Activated naive CD8-positive, alpha-beta T cell treated with anti-CD3 and anti-CD28 coated beads, Interleukin-2, amount 50 U/mL, for 24 hours (primary cell): ENCODE measurements at places on chromosomes 16 and 17.

DNA sequence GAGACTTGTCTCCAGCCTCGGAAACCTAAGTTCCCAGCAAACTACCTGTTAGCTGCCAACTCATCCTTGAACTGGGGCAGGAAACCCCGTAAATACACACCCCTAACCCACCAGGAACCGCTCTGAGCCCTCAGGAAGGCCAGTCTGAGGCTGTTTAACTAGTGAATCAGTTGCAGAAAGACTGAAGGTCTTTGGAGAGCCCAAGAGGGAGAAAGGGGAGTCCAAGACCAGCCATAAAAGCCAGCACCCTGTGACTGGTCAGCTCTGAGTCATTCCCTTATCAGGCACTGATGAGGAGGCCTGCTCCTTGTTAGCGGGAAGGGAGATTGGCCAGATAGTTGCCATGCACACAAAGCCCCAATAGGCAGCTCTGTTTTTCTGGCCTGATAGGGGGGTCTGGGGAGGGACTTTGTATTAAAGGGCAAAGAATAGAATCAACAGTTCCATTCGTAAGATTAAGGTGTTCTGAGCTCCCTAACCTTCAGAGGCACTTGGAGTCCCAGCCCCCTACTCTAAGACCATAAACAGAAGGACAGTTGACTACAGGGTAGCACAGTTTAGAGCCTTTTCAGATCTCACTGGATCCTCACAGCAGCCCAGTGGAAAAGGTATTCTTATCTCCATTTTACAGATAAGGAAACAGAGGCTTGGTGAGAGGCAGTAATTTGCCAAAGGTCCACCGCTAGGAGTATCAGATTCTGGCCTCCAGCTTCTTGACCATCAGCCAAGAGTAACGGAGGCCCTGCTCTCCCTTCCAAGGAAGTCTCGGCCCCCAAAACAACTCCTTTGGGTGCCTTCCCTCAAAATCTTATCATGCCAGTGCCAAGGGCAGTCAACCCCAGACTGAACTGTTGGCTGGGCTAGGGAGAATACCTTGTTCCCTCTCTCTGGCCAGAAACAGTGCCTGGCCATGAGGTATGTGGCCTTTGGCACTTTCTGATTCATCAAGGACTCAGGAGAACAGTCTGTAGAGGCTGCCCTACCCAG, 2.2 kb upstream of the KRT19 start:
- H3K4me1 ChIP-seq = peaks cover 6% of the 10 kb centered on the region
- H3K27me3 ChIP-seq = peaks cover 52% of the 10 kb centered on the region
- H3K27ac ChIP-seq = no peak overlapping the region
- no peak for DNase-seq
- H3K36me3 ChIP-seq = no peaks in the 10 kb centered on the region

DNA sequence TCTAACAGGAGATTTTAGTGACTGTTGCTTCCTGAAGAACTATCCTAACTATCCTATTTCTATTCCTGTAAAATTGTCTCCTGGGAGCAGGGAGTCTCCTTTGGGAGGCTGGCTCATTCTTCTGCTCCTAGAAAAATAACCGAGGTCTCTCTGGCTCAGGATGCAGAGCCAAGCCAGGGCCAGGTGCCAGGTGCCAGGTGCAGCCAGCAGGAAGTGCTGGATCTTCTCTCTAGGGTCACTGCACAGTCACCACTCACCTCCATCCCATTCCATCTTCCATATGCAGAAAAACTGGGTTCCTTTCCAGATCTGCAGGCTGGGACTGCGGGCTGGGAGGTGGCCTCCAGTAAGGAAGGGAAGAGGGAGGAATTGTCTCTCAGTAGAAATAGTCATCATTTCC, 3.8 kb upstream of the TMC7 start:
- DNase-seq = no peak
- no peaks in the 10 kb centered on the region for H3K36me3 ChIP-seq
- H3K27ac ChIP-seq = no peak overlapping the region
- H3K27me3 ChIP-seq = peaks cover 37% of the 10 kb centered on the region
- H3K4me3 ChIP-seq = no peak overlapping the region
- peaks cover 2% of the 10 kb centered on the region for H3K4me1 ChIP-seq

DNA sequence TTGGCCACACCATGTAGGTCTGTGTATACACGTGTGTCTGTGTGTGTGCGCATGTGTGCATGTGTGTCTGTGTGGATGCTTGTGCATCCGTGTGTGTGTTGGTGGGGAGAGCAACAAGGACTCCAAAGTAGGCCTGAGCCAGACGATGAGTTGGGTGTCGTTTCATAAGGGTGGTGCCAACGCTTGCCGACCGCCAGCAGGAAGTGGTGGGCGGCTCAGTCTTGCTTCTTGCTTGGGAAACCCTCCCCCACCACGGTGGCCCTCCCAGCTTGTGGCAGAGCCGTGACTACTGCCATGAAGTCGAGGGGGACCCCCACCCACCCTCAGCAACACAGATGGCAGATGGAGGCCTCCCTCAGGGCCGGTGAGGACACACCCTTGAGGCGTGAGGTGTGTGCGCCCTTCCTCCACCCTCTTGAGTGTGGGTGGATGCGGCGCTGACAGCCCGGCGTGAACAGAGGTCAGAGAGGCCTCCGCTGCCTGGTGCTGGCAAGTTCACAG, 17.5 kb downstream of the SBK1 start:
- peaks cover 53% of the 10 kb centered on the region for H3K4me1 ChIP-seq
- peak; percentile 90 for DNase-seq
- H3K27me3 ChIP-seq = no peaks in the 10 kb centered on the region
- peak overlapping the region; percentile 81 for H3K27ac ChIP-seq
- H3K4me3 ChIP-seq = peak overlapping the region; percentile 71

- H3K4me1 ChIP-seq = no peaks in the 10 kb centered on the region
- no peak overlapping the region for H3K27ac ChIP-seq
- no peak overlapping the region for H3K4me3 ChIP-seq
- H3K27me3 ChIP-seq = peaks cover 5% of the 10 kb centered on the region
These were observed 54.0 kb downstream of the CNGB1 start for GRCh38 chr16:57916735-57917438.

GRCh38 chr17:48910370-48910769, 2.2 kb downstream of the UBE2Z start:
- H3K4me3 ChIP-seq = peak overlapping the region; percentile 98
- H3K27me3 ChIP-seq = no peaks in the 10 kb centered on the region
- H3K36me3 ChIP-seq = peaks cover 48% of the 10 kb centered on the region
- H3K27ac ChIP-seq = peak overlapping the region; percentile 96

- H3K4me1 ChIP-seq = peaks cover 53% of the 10 kb centered on the region
- H3K4me3 ChIP-seq = peak overlapping the region; percentile 66
- DNase-seq = peak; percentile 61
- no peaks in the 10 kb centered on the region for H3K36me3 ChIP-seq
These were observed 39.5 kb downstream of the DYNLRB2 start for GRCh38 chr16:80580109-80580832.

DNA sequence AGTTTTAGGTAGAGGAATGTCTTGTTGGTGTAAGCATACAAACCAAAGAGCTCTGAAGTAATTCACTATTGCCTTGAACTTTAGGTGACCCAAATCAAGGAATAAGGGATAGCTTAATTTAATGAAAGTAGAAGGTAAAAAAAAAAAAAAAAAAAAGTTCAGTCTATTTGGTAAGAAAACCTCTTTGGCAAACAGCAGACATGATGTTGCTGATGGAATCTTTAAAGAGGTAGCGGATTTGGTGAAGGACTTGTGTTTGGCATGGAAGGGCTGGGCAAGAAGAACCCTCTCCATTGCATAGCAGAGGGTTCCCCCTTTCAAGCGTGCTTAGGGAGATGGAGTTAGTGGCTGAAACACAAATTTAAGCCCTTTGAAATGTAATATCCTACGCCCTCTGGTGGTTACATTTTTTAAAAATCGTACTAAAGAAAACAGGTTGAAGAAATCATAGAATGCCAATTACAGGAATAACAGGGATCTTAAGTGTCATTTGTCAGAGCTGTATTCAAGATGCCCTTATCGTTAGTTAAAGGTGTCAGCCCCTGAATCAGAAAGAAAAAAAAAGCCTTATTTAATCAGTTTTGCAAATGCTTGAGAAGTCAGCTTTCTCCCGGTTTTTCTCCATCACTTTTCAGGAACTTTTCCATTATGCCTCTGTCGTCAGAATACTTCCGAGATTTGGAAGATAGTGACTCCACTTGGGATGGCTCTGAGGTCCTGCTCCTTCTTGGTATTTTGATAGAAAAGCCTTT, 383.1 kb downstream of the KCNJ2 start:
- H3K27me3 ChIP-seq = peaks cover under 1% of the 10 kb centered on the region
- DNase-seq = no peak

GRCh38 chr17:66667491-66668030, 167.4 kb upstream of the CACNG5 start:
- H3K4me1 ChIP-seq = peaks cover 80% of the 10 kb centered on the region
- H3K36me3 ChIP-seq = peaks cover 44% of the 10 kb centered on the region
- peak overlapping the region; percentile 35 for H3K4me3 ChIP-seq
- peak; percentile 46 for DNase-seq
- H3K27ac ChIP-seq = peak overlapping the region; percentile 79

DNA sequence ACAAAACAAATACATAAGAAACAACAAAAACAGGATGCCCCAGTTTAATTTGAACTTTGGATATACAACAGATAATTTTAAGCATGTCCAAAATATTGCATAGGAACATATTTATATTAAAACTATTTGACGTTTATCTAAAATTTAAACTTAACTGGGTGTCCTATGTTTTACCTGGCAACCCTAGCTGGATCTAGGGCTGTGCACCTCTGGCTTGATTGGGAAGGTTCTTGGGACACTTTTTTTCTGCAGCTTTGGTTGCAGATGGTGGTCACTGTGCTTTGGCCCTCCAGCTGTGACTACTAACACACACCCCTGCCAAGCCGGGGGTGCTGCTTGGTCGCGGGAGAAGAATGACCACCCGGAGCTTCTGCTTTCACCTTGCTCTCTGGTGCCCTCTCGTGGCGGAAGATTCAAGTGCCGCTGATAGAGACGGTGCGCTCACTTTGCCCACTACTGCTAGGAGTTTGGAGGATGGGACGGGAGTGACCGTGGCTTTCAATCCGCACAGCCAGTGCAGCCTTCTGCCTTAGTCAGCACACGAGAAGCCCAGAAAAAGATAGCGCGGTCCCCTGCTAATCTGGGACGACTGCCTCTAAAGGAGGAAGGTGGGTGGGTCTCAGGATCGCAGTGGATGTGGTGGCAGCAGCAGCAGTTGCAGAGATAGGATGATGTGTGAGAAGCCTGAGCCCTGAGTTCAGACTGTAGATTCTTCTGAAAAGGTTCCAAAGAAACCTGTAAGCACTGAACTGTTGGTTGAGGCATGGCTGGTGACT, 6.7 kb downstream of the SPACA3 start:
- DNase-seq = peak; percentile 86
- no peak overlapping the region for H3K27ac ChIP-seq
- H3K4me1 ChIP-seq = peaks cover 5% of the 10 kb centered on the region
- H3K36me3 ChIP-seq = no peaks in the 10 kb centered on the region
- H3K27me3 ChIP-seq = peaks cover 21% of the 10 kb centered on the region
- no peak overlapping the region for H3K4me3 ChIP-seq

GRCh38 chr17:56351675-56352074, 198.4 kb downstream of the ANKFN1 start:
- no peaks in the 10 kb centered on the region for H3K4me1 ChIP-seq
- H3K27ac ChIP-seq = no peak overlapping the region
- DNase-seq = no peak

DNA sequence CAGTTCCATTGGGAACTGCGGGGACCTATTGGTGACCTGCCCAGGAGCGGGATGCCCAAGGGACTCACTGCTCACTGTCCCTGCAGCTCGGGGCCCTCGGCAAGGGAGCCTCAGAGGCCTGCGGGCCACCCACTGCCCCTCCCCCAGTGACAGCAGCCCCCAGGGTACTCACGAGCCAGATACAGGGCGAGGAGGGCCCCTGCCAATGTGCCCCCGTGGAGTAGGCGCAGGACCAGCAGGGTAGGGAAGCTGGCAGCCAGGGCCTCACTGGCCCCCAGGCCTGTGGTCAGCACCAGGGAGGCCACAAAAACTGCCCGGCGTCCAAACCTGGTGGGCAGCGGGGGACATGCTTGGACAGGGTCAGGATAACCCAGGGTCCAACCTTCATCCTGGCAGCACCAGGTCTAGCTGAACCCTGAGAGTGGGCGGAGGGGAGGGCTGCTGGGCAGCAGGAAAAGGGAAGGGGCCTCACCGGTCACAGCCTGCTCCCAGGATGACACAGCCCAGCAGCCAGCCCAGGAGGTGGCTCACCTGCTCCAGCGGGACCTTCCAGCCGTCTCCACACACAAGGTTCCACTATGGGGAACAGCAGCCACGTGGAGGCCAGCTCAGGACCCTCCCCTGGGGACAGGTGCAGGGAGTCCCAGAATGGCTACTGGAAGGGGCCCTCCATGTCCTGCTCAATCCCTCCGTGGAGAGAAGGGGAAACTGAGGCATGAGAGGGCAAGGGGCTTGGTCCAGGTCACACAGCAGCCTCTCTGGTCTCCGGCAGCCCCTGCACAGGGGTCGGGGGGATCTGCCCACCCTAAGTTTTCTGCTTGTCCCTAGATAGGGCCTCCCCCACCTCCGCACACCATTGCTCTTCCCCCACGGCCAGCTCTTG, 855 bp downstream of the SLC22A31 start:
- H3K4me3 ChIP-seq = no peak overlapping the region
- peaks cover 15% of the 10 kb centered on the region for H3K4me1 ChIP-seq
- DNase-seq = no peak
- peaks cover 36% of the 10 kb centered on the region for H3K27me3 ChIP-seq

GRCh38 chr17:18144855-18145254, 36.3 kb downstream of the MYO15A start:
- H3K4me1 ChIP-seq = peaks cover 4% of the 10 kb centered on the region
- no peaks in the 10 kb centered on the region for H3K27me3 ChIP-seq
- no peaks in the 10 kb centered on the region for H3K36me3 ChIP-seq
- no peak for DNase-seq
- H3K4me3 ChIP-seq = no peak overlapping the region

GRCh38 chr17:67499685-67500084, 122.6 kb downstream of the PITPNC1 start:
- no peak overlapping the region for H3K4me3 ChIP-seq
- DNase-seq = no peak
- no peaks in the 10 kb centered on the region for H3K27me3 ChIP-seq
- H3K36me3 ChIP-seq = peaks cover 6% of the 10 kb centered on the region

DNA sequence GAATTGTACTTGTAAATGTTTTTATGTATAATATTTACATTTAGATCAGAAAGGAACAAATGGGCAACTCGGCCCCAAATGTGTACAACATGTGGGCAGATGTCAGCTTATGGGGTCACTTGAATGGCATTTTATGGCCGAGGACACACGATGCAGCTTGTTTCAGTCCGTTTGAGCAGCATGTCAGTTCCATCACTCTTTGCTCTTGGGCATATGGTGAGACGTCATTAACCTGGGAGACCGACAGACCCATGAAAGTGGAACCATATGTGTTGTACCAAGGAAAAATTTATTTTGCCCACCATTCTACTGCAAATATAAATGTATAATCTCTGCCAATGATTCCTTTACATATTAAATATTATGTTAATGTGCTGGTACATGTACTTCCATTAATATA, 561.9 kb upstream of the SOX9 start:
- DNase-seq = no peak
- no peak overlapping the region for H3K27ac ChIP-seq
- H3K4me1 ChIP-seq = no peaks in the 10 kb centered on the region
- no peaks in the 10 kb centered on the region for H3K36me3 ChIP-seq
- H3K4me3 ChIP-seq = no peak overlapping the region

GRCh38 chr17:69485901-69486643, 71.6 kb downstream of the MAP2K6 start:
- no peak for DNase-seq
- H3K27me3 ChIP-seq = no peaks in the 10 kb centered on the region
- H3K4me1 ChIP-seq = no peaks in the 10 kb centered on the region
- H3K36me3 ChIP-seq = no peaks in the 10 kb centered on the region
- H3K4me3 ChIP-seq = no peak overlapping the region

- peaks cover 6% of the 10 kb centered on the region for H3K4me1 ChIP-seq
- H3K27ac ChIP-seq = no peak overlapping the region
- H3K27me3 ChIP-seq = no peaks in the 10 kb centered on the region
- no peaks in the 10 kb centered on the region for H3K36me3 ChIP-seq
- H3K4me3 ChIP-seq = no peak overlapping the region
These were observed 84.7 kb downstream of the SDK2 start for GRCh38 chr17:73559532-73559931.
